IMR-90 (cell line): ENCODE measurements at places on chromosomes 5 and 9. TPM values are rescaled to one million over a fixed set of nuclear protein-coding genes. Genes with fewer than 3 reads are reported as not detected.
A peak's percentile ranks its signal among the peaks of the same experiment; 100 is the strongest.

MLANA gene
- not detected in 2 replicates for total RNA-seq

TXNDC8 gene
- total RNA-seq, result not detected in 2 replicates

CTNND2 gene
- not detected in 2 replicates for total RNA-seq

PPP2R2B gene
- not detected in 2 replicates for total RNA-seq

TAF11L10 gene
- total RNA-seq, result not detected in 2 replicates

TLX3 gene
- total RNA-seq, result not detected in 2 replicates

RNF145 gene
- 50.0 and 68.0 TPM in 2 replicates for total RNA-seq

FCHO2 gene
- 13.1 and 23.5 TPM in 2 replicates for total RNA-seq

CARTPT gene
- total RNA-seq, result not detected in 2 replicates

CSNK1G3 gene
- 26.2 and 45.3 TPM in 2 replicates for total RNA-seq

GRCh38 chr5:83957188-83957587 lies 236.5 kb upstream of the HAPLN1 start:
- no peaks in the 10 kb centered on the region; the same call in 1 of the 2 replicates for H3K36me3 ChIP-seq
- H3K27me3 ChIP-seq, result no peaks in the 10 kb centered on the region
- DNase-seq, result peak; percentile 33
- no peak overlapping the region for H3K27ac ChIP-seq
- H3K4me1 ChIP-seq, result peaks cover 7% of the 10 kb centered on the region

DNA sequence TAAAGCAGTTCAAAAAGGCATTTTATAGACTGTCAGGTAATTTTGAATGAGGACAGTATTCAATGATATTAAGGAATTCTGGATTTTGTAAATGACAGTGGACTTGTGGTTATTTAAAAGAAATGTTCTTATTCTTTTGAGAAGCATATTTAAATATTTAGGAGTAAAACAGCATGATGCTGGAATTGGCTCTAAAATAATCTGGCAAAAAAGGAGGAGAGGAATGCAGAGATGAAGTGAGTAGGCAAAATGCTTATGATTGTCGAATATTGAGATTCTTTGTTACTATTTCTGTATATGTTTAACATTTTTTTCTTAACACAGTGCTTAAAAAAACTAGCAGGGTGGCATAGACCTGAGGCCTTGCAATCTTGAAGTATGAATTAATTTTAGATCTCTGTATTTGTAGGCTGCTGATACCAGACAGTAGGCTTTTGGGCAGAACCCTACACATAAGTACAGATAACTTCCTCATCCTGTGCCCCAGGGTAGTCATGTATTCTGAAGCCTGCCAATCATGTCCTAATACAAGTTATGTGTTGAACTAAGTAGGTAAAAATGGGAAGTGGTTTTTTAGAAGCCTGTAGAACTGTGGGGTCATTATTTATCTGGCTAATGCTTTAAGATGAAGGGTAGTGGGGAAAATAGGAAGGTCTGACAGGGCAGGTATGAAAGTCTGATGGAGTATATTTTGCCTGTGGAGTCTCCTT lies 9.4 kb downstream of the CD180 start:
- H3K27me3 ChIP-seq, result no peaks in the 10 kb centered on the region
- no peak overlapping the region for H3K4me3 ChIP-seq

- DNase-seq, result no peak
- no peaks in the 10 kb centered on the region for H3K4me1 ChIP-seq
- no peak overlapping the region for H3K27ac ChIP-seq
Measured at GRCh38 chr5:80116000-80116399, 80.9 kb downstream of the THBS4 start.

DNA sequence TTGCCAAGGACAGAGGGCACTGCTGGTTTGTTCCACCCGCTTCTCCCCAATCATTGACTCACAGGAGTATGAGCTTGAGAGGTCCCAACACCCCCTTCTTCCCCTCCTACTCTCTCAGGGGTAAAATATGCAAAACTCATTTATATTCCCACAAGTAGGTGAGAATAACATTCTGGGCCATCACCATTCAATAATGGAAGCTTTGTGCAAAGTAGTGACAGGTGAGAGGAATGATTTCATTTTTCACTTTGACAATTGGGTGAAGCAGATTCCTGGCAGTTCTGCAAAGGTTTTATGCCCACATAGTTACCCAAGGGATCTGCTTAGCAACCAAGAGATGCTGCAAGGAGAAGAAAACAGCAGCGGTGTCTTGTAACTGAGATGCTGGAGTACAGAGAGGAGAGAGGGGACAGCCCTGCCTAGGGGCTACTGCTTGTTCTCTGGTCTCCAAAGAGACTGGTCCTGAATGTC lies 137.6 kb downstream of the CMYA5 start:
- no peak for DNase-seq
- H3K27me3 ChIP-seq, result peaks cover 16% of the 10 kb centered on the region
- no peaks in the 10 kb centered on the region for H3K36me3 ChIP-seq

DNA sequence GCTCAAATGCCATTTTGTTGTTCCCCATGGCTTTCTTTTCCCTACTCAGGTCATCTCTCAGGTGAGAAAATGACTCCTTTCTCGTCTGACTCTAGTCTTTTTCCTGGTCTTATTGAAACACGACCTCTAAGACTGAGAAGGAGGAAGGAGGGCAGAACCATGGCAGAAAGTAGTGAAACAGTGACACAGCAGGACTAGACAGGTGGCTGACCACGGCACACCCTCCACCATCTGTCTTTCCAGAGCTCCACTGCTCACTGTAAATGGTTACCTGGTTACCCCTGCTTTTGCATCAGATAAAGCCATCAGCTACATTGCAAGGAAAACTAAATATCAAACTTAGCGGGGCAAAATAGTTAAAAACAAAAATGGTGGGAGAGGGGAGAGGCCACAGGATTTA lies 30.9 kb downstream of the NR4A3 start:
- no peaks in the 10 kb centered on the region for H3K4me1 ChIP-seq
- no peak overlapping the region for H3K4me3 ChIP-seq
- H3K27ac ChIP-seq, result no peak overlapping the region
- no peak for DNase-seq
- no peaks in the 10 kb centered on the region for H3K27me3 ChIP-seq

DNA sequence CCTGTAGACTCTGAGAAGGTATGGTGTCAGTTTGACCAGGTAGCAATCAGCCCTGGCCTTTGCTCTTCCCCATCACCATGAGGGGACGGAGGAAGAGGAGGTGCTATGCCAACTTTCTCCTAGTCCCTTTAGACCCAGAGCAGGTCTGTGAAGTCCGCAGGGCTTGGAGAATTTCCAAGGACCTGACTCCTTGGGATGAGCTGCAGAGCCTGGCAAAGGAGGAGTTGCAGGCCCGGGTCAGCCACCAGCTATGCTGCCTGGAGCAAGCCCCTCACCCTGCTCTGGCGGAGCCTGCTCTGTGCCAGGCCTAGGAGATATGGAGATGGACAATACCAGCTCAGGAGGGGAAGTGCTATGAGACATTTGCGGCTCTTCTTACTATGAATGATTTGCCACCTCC lies 188.3 kb downstream of the CDK5RAP2 start:
- H3K27ac ChIP-seq, result no peak overlapping the region
- H3K4me1 ChIP-seq, result peaks cover 20% of the 10 kb centered on the region
- no peak overlapping the region for H3K4me3 ChIP-seq
- peaks cover 29% of the 10 kb centered on the region; the same call in 1 of the 2 replicates for H3K36me3 ChIP-seq
- no peaks in the 10 kb centered on the region for H3K27me3 ChIP-seq

DNA sequence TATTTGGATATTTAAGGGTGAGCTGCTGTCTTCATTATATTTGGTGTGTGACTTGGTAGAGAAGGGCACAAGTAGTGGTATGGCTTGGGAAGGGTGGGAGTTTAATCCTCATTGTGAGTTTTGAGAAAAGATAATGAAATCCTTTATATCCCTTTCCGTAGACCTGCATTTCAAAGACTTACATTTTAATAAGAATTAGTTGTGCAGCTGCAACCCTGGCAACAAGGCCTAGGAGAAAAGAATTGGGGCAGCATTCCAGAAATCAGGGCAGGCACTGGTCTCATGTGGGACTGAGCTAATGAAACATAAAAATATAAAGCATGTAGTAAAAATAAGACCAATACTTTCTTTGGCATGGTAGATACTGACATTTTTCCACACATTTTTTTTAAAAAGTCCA lies 60.5 kb downstream of the CDC42SE2 start:
- no peak overlapping the region for H3K4me3 ChIP-seq
- H3K4me1 ChIP-seq, result peaks cover 5% of the 10 kb centered on the region
- DNase-seq, result no peak
- no peaks in the 10 kb centered on the region for H3K27me3 ChIP-seq

GRCh38 chr9:87389936-87390335 lies 107.7 kb upstream of the DAPK1 start:
- no peaks in the 10 kb centered on the region for H3K36me3 ChIP-seq
- H3K27me3 ChIP-seq, result peaks cover 3% of the 10 kb centered on the region

DNA sequence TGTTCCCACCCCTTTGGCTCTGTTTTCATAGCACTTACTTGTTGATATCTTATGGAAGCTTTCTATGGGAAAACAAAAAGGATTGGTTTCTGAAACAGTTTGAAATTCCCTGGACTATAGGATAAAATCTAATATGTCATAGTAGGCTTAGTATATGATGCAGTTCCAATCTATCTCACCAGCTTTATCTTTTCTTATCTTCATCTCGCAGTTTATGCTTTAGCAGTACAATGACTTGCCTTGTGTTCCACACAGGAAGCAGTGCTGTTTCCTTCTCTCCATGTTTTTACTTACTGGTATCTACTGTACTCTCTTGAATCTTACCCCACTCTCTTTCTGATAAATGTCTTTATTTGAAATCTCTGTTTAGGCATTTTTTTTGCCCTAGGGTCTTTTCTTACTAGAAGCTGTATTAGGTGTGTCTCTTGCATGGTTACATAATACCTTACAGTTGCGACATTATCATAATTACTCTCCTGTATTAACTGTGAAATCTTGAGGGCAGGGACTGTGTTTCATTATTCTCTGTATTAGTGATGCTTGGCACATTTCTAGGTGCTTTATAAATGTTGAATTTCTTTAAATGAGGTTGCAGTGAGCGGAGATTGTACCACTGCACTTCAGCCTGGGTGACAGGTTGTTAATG lies 76.3 kb downstream of the FOCAD start:
- no peak for DNase-seq
- no peaks in the 10 kb centered on the region for H3K4me1 ChIP-seq
- peaks cover 7% of the 10 kb centered on the region for H3K36me3 ChIP-seq

DNA sequence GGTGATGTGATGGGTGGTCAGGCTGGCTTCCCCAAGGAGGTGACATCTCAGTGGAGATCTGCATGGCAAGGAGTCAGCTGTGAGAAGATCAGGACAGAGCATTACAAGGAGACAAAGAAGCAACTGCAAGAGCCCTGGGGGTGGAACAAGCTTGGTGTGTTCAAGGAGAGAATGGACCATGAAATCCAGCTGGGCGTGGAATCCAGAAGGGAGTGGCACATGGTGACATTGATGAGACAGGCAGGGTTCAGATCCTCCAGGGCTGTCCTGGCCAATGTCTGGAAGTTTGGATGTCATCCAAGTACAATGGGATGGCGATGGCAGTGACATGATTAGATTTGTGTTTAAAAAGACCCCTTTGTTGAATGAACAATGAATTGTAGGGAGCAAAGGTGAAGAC lies 175.6 kb downstream of the MACROH2A1 start:
- DNase-seq, result no peak
- no peak overlapping the region for H3K27ac ChIP-seq
- no peaks in the 10 kb centered on the region for H3K36me3 ChIP-seq
- H3K4me1 ChIP-seq, result peaks cover 2% of the 10 kb centered on the region; the same call in 1 of the 2 replicates
- H3K4me3 ChIP-seq, result no peak overlapping the region

DNA sequence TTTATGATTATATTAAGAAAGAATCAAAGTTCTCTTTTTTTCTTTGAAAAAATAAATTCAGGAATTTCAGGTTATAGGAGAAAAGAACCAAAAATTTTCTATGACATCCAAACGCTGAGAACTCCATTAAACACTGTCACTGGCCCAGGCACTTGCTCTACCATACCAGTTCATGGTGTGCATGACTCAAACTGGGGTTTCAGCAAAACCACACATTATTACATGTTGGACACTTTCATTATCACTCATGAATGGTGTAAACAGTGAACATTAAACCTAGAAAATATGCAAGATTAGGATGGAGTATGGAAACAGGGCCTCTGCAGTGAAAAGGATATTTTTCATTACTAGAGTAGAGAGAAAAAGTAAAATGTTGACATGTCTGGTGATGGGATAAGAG lies 369.9 kb upstream of the FAM174A start:
- no peaks in the 10 kb centered on the region for H3K36me3 ChIP-seq
- no peaks in the 10 kb centered on the region for H3K4me1 ChIP-seq
- DNase-seq, result no peak
- no peaks in the 10 kb centered on the region for H3K27me3 ChIP-seq

DNA sequence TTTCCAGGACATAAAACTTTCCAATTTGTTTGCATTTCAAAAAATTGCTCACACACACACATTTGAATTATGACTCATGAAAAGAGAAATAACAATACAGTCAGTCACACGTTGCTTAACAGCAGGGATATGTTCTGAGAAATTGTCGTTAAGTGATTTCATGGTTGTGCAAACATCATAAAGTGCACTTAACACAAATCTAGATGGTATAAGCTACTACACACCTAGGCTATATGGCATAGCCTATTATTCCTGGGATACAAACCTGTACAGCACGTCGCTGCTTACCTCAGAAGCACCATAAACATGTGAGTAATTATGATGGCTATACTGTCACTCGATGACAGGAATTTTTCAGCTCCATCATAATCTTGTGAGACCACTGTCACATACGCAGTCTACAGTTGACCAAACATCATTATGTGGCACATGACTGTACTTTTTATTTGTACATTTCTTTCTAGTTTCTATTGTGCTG lies 378.2 kb downstream of the ACTL7B start:
- H3K4me1 ChIP-seq, result peaks cover 21% of the 10 kb centered on the region
- no peak overlapping the region for H3K27ac ChIP-seq
- no peaks in the 10 kb centered on the region for H3K36me3 ChIP-seq
- peak; percentile 87 for DNase-seq

- no peaks in the 10 kb centered on the region for H3K4me1 ChIP-seq
- no peaks in the 10 kb centered on the region for H3K27me3 ChIP-seq
- H3K4me3 ChIP-seq, result no peak overlapping the region
Measured at GRCh38 chr9:123550012-123550411, 194.0 kb downstream of the CRB2 start.

GRCh38 chr9:71895117-71895516 lies 15.9 kb downstream of the ABHD17B start:
- H3K4me1 ChIP-seq, result no peaks in the 10 kb centered on the region; the same call in none of the 2 replicates
- no peak overlapping the region for H3K27ac ChIP-seq
- peak; percentile 50 for DNase-seq

DNA sequence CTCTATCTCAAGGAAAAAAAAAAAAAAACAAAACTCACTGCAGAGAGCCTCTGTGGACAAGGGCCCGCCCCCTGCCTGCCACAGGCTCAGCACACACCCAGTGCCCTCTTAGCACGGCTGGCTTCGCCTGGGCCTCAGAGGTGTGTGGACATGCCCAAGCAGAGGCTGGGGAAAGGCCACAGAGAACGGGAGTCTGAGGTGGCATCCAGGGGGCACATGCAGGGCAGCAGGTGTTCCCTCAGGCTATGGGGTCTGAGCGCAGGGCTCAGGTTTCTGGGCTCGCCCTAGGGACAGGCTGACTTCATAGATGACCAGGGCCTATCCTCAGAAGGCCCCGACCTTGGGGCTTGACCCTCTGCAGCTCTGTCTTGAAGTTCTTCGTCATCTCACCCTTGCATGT lies 138.7 kb downstream of the ZNF354C start:
- H3K36me3 ChIP-seq, result peaks cover 1% of the 10 kb centered on the region; the same call in 1 of the 2 replicates
- H3K4me1 ChIP-seq, result no peaks in the 10 kb centered on the region
- no peak overlapping the region for H3K27ac ChIP-seq
- DNase-seq, result no peak
- no peaks in the 10 kb centered on the region for H3K27me3 ChIP-seq
- H3K4me3 ChIP-seq, result no peak overlapping the region
